ENCODE measurements at places on chromosomes 12 and 14.
A peak's percentile ranks its signal among the peaks of the same experiment; 100 is the strongest.

GRCh38 chr14:101980700-101981099 is 16.3 kb downstream of the DYNC1H1 start:
- no peak for DNase-seq

DNA sequence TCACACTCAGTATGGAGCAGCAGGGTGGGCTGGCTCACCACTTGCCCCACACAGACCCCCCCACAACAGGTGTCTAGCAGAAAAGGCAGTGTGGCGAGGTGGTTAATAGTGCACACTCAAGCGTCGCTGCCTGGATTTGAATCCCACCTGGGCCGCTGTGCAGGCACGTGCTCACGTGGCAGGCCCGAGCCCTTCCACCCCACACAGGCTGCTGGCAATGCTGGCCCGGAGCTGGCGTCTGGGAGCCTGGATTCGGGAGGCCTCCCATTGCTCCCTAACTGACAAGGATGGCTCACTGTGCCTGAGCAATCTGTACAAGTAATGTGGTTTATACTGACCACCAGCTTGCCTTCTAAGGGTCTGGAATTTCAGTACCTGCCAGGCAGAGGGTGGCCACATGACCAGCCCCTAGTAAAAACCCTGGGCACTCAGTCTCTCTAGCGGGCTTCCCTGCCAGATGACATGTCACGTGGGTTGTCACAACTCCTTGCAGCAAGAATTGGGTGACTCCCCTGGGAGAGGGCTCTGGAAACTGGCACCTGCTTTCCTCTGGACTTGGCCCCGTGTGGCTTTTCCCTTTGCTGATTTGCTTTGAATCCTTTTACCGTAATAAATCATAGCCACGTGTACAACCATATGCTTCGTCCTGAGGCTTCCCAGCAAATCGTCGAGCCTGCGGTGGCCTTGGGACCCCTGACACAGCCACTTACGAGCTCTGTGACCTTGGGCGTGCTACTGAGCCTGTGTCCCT is 72.8 kb downstream of the SCARB1 start:
- DNase-seq: no peak

DNA sequence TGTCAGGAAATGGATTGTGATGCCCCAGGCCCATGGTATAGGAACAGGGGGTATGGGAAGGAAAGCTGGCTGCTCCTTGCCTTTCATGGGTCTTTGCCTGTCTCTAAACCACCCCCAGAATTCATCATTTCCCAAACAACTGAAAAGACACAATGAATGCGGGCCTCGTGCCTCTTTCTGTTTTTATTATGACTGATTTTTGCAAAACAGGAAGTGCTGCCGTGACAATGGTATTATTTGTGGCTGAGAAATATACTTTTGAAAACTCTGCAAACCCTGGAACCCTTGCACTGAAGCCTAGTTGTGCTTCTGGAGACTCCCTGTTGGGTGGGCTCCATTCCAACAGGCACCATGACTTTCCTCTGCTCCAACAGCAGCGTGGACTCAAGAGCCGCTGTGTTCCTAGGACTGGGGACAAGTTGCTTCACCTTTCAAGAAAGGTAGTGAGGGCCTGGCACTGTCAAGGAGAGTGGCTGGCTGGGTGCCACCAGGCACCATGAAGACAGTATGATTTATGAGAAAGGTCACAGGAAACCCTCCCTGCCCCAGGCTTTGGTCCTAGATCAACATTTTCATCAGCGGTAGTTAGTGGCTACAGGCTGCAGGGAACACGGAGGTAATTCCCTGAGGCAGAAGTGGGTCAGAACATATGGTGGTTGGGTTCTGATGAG is 4.8 kb upstream of the DGLUCY start:
- DNase-seq: no peak

DNA sequence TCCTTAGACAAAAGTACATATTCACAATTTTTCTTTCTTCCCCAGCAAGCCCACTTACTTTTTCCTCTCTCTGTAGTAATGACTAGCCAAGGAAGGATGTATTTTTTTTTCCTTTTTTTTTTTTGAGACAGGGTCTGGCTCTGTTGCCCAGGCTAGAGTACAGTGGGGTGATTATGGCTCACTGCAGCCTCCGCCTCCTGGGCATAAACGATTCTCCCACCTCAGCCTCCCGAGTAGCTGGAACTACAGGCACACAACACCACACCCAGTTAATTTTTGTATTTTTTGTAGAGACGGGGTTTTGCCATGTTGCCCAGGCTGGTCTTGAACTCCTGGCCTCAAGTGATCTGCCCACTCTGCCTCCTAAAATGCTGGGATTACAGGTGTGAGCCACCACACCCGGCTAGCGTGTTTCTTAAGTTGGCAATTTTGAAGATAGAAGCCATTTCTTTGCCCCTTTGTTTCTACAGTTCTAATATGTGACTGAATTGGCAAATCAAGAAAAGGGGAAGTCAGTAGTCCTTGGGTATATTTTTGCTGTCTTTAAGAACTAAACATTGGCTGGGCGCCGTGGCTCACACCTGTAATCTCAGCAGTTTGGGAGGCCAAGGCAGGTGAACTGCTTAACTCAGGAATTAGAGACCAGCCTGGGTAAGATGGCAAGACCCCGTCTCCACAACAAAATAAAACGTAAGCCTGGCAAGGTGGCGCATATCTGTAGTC is 3.2 kb upstream of the NACA start:
- DNase-seq: no peak

DNA sequence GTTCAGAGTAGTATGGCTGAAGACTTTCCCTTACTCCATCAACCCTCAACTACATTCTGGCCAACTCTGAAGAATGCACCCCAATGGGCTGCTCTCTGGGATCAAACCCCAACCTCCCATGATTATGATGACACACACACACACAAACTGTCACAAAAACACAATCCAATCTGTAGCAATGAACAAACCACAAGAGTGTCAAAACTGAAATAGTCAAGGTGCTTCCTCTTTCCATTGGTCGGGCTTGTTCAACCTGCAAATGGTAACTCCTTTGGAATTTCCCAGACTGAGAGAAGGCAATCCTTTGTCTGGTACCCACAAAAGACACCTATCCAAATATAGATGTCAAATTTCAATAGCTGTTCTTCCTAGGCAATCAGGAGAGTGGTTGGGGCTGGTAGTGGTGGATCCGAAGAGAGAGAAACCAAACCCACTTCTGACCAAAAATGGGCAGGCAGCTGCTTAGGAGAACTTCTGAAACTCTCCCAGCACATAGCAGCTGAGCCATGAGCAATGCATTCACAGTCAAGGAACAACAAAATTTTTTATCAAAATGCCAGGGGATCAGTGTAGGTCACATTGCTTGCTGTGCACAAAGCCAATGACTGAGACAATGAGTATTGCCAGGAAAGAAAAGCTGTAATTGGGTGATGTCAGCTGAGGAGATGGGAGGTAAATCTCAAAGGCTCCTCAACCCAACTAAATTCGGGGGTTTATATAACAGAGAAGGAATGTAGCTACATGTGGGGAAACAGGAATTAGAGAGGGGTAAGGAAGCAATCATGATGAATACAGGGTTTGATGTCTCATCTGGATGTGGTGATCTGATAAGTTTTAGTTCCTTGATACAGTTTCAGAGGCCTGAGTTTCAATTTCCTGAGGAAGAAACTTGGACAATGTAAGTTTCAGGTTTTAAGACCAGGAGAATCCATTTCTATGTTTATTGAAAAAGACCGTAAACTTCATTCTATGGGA is 191.4 kb downstream of the KITLG start:
- DNase-seq: no peak

DNA sequence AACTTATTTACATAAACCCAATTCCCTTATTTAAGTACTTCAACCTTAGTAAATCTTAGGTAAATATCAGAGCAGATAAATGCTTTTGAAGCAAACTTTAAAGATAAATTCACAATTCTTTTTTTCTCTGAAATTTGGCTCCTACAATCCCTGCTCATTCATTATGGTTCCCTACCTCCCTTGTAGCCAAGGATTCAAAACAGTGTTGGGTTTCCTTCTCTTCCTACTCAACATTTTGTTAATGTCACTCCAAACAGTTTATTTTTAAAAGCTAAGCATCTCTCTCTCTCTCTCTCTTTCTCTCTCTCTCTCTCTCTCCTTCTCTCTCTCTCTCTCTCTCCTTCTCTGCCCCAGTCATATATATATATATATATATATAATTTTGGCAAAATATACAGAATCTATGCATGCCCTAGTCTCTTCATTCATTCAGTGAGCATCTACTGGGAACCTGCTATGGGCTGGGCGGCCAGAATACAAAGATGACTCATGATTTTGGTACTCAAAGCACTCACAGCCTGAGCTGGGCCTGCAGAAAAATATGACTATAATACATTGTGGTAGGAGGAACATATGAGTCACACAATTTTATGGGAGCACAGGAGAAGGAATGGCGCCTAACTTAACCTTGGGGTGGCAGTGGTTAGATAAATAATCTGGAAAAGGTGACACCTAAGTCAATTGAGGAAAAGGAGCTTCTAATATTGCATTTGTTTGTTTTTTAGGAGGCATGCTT is 123.7 kb upstream of the DHRS4 start:
- DNase-seq: peak; percentile 6

DNA sequence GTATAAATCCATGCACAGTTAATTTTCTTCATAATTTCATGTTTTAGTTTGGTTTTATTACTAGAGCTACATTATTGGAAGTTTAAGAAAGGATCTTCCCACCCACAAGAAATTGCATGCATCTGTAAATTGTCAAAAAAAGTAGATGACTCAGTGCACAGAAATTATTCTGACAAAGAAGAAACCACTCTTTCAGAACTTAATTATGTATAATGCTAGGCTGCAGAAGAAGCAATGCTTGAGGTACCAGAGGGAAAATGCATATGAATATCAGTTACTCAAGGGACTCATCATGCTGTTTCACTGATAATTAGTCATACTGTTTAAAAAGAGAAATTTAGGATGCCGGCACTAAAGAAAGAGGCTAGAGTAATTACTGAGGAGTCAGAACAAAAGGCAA is 147.0 kb downstream of the SLC16A7 start:
- DNase-seq: no peak

DNA sequence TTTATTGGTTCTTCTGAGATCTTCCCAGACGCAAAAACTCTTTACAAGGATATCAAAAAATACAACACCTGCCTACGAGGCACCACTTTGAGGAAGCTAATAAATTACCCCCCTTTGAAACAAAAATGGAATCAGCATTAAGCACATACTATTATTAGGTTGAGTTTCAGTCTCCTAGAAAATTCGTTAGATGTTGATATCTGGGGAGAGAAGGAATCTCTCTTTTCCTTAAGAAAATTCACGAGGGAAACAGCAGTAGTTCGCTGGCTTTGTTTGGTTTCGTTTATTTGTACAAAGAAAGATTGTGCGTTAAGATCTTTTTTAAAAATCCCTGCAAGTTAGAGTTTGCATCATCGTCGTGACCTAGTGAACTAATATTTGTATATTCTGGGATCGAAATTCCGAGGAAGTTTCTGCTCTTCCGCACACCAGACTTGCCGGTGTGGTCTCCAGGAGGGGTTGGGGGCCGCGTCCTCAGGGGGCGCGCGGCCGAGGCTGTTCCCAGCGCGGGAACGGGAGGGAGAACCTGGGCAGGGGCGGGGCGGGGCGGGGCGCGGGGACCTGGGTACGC is 12.1 kb downstream of the NKX2-1 start:
- no peak for DNase-seq

GRCh38 chr12:54409267-54409666 is 9.8 kb downstream of the ITGA5 start:
- DNase-seq: no peak

- peak; percentile 36 for DNase-seq
Observed at GRCh38 chr14:61503167-61503801, 181.9 kb downstream of the PRKCH start.

DNA sequence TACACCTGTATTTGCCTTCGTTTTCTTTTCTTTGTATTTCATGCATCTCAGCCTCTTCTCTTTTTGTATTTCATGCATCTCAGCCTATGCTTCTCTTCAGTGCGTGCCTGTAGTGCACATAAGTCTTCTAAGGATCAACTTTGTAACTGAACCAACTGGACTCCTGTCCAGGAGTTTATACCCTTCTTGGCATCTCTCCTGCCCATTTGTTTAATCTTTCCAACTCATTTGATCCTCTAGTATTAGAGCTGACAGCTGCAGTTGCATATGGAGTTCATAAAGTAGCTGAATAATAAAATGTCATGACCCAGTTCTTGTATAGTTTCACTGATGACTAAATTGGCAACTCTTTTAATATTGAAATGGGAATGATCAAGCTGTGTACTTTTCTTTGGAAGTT is 89.7 kb downstream of the FGD4 start:
- peak; percentile 90 for DNase-seq

DNA sequence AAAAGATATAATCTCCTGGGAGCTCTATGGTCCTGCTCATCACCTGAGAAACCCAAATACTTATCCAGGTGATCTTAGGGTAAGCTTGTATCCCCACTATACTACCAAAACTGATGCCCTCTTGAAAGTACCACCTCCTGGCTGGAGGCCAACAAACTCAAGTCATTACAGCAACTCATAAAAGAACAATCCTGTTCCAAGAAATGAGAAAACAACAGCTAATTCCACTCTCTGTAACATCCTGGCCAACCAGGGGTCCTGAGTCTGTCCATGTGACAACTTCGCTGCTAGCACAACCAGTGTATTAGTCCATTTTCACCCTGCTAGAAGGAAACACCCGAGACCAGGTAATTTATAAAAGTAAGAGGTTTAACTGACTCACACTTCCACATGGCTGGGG is 190.0 kb upstream of the BMP4 start:
- no peak for DNase-seq

DNA sequence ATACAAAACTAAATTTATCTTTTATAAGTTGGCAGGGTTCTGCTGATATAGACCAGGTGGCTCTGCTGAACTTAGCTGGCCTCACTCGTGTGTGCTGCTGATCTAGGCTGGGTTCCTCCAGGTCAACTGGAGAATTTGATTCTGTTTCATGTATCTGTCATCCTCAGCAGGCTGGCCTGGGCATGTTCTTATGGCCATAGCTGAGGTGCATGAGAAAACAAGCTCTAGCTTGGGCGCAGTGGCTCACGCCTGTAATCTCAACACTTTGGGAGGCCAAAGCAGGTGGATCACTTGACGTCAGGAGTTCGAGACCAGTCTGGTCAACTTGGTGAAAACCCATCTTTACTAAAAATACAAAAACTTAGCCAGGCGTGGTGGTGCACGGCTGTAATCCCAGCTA is 24.3 kb upstream of the BCL2L14 start:
- no peak for DNase-seq

GRCh38 chr12:52729147-52729546 is 25.8 kb upstream of the KRT77 start:
- DNase-seq: no peak

GRCh38 chr14:55339770-55340169 is 68.5 kb downstream of the FBXO34 start:
- no peak for DNase-seq
